ENCODE measurements at places on chromosomes 16 and 17.
A peak's percentile ranks its signal among the peaks of the same experiment; 100 is the strongest.

DNA sequence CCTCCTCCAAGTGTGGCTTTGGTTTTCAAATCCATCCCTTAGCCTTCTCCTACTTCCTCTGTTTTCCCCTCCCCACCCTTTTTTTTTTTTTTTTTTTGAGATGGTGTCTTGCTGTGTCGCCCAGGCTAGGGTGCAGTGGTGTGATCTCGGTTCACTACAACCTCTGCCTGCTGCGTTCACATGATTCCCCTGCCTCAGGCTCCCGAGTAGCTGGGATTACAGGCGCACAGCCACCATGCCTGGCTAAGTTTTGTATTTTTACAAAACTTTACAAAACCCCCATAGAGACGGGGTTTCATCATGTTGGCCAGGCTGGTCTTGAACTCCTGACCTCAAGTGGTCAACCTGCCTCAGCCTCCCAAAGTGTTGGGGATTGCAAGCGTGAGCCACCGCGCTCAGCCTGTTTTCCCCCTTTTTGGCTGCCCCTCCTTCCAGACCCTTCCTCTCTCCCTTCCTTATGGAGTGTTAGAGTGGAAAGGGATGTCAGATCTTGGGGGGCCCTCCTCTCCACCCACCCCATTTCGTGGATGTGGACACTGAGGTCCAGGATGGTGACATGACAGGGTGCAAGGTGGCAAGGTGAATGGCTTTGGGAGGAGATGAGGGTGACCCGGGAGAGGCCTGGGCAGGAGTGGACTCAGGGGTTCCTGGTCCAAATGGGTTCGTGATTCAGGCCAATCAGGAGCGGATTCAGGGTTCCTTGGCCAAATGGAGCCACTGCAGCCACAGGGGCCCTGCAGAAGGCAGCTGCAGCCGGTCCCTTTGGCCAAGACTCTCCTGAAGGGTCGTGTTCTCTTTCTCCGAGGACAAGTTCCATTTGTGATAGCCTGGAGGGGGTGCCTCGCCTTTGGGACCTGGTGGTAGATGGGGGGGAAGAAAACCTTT is 4.8 kb downstream of the ABCC1 start:
- DNase-seq: no peak

DNA sequence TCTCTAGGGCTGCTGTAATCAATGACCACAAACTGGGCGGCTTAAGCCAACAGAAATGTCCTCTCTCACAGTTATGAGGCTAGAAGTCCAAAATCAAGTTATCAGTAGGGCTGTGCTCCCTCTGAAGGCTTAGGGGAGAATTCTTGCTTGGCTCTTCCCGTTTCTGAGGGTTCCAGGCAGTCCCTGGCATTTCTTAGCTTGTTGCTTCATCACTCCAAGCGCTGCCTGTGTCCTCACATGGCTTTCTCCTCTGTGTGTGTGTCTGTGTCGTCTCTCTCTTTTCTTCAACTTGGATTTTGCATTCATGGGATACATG is 13.7 kb upstream of the CDC42EP4 start:
- DNase-seq: no peak

DNA sequence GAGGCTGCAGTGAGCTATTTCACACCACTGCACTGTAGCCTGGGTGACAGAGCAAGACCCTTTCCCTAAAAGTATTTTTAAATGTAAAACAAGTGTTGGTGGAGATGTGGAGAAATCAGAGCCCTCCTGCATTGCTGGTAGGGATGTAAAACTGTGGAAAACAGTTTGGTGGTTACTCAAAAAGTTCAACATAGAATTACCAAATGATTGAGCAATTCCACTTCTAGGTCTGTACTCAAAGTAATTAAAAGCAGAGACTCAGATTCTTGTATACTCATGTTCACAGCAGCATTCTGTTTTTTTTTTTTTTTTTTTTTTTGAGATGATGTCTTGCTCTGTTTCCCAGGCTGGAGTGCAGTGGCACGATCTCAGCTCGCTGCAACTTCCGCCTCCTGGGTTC is 141.8 kb downstream of the PITPNC1 start:
- no peak for DNase-seq

- peak; percentile 55 for DNase-seq
Measured at GRCh38 chr16:87461466-87461991, 31.3 kb downstream of the ZCCHC14 start.

GRCh38 chr17:41913798-41914197 is 5.0 kb downstream of the ACLY start:
- DNase-seq: no peak

DNA sequence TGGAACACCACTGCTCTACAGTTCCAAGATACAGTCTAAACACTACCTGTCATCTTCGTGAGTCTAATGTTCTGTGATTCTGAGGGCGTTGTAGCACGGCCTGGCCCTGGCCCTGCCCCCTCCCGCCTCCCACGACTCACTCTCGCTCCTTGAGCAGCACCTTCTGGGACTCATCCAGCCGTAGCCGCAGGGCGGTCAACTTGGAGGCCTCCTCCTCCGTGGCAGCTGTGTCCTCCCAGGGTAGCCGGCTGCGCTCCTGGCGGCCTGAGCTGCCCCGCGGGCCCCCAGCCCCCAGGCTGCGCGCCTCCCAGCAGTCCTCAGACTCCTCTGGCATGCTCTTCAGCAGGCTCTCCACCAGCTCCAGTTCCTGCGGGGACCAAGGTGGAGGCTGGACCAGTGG is 10.6 kb downstream of the CCDC102A start:
- no peak for DNase-seq

GRCh38 chr16:66513111-66513723 is 36.7 kb downstream of the TK2 start:
- no peak for DNase-seq

- DNase-seq: no peak
Measured at GRCh38 chr16:3149630-3150345, 15.0 kb downstream of the ZNF213 start.

DNA sequence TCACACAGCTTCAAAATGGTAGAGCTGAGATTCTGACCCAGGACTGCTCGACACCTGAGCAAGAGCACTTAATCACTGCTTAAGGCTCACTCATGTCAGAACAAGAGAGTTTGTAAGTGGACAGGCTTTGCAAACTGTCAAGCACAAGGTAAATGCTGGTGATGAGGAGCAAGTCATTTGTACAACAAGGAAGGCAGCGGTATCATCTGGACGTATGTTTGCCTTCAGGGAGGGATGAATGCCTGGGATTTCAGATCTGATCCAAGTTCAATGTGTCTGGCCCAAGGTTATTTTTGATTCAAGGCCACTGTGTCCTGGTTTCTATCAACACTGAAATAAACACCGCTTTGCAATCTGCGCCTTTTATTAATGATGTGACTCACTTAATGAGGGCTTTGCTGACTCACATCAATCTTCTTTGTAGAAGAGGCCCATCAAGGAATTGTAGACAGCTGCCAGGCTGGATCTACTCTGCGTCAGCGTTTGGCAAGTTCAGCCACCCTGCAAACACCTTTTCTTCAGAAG is 174.4 kb upstream of the HS3ST3A1 start:
- no peak for DNase-seq

DNA sequence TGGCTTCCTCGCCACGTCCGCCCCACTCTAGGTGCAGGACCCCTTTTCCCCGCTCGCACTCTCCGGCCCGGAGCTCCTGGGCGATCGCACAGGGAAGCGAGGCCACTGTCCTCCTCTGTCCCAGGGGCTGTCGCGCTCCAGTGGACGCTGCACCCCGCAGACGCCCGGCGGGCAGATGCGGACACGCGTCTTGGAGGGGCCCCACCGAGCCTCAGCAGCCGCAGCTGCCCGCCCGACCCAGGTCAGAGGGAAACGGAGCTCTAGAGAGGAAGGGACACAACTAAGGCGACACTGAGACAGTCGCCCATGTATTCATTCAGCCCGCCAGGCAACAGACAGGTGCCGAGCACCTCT is 726 bp upstream of the SLC13A5 start:
- DNase-seq: no peak

Measured in NCI-H2029 treated with DMSO at 0.1 percent for 48 hours (cell line).